ENCODE measurements at places on chromosomes 7 and 10. TPM values are rescaled to one million over a fixed set of nuclear protein-coding genes. Genes with fewer than 3 reads are reported as not detected.

Gene GPR158
- 0.86 TPM for total RNA-seq

Gene CCSER2
- 32.4 TPM for total RNA-seq

GRCh38 chr7:95028683-95029082, 121.3 kb downstream of the PPP1R9A start:
- DNase-seq, result no peak

Gene CRYGN
- total RNA-seq, result 1.0 TPM

GRCh38 chr10:106992055-106992454, 172.5 kb downstream of the SORCS1 start:
- DNase-seq, result no peak

GRCh38 chr10:26407406-26407969, 30.7 kb upstream of the APBB1IP start:
- DNase-seq, result no peak

Gene CLRN3
- total RNA-seq, result not detected

- no peak for DNase-seq
Observed at GRCh38 chr10:48791267-48791928, 106.7 kb downstream of the WDFY4 start.

DNA sequence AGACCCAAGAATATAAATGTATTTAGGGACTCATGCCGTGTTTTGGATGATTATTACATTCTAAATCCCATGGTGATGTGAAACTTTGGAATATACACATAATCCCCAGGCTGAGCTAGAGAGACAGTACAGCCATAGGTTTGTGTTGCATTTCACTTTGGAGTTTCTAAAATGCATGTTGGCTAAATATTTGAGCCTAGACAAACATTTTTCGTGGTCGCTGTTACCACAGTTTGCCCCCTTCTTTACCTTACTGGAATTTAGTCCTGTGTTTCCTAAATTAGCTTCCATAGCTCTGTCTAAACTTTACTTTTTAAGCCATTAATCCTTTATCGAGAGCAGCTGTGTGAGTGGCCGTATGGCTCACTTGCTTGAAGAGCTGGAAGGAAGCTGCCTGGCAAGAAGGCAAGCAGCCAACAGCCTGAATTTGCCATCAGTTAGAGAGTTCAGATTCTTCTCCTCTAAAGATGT, 192.0 kb downstream of the BICC1 start:
- DNase-seq, result no peak
